ENCODE measurements at places on chromosomes 16 and 17.

DNA sequence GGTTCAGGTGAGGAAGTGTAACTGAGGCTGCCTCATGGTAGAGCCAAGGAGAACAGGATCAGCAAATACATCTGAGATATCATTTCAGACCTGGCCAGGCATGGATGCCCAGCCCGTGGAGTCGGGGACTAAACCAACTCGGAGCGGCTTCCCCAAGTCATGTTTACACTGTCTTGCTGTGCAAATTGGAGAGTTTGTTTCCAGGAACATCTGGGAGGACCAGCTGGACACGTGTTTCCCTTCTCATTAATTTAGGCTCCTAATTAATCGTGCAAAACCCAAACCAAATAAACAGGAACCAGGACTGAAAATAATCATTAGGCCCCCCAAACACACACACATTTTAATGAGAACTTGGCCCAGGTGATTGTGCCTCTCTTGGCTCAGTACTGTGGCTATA is 70.9 kb upstream of the SALL1 start:
- no peak for DNase-seq

- DNase-seq: peak; percentile 31
Measured at GRCh38 chr17:49494986-49495841, at the start of gene NGFR. Gene NGFR (plus strand): TSS chr17:49495293. CDS start chr17:49495418, 125 bp downstream.

DNA sequence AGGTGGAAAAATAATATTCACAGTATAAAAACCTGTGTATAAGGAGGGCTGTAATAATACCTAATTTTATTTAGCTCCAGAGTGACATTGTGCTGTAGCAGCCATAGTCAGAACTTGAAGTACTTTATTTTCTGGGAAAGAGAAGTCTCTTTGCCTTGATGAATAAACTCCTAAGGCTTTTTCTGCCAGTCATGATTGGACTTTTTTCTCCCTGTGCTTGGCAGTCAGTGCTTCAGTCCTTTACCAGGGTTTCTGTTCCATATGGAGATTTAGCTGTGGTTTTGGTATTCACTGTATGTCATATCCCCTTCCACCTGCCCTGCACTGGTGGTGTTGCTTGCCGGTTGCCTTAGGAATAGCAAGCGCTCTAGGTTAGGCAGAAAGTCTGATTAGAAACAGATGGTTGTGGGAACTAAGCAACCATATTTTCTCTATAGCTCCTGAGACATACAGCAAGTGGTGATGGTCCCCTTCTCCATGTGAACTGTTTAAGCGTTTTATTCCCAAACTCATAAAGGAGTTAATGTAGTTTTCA is 24.7 kb downstream of the DDX42 start:
- no peak for DNase-seq

- DNase-seq: no peak
Measured at GRCh38 chr16:67767953-67768352, 38.4 kb downstream of the RANBP10 start.

DNA sequence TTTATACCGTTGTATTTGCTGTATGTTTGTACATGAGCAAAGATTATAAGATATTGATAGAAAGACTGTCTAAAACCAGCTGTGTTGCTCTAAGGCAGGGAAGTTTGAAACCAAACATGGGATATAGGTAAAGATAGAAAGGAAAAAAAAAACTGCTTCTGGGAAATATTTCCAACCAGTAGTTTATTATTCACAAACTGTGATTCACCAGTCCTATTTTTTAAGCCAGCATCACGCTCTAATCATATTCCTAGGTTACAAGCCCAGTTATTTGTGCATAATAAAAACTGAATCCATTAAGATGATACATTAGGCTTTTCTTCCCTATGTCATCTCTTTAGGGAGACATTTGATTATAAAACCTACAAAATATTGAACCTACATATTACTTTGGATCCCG is 4.0 kb downstream of the ERN1 start:
- DNase-seq: no peak

- DNase-seq: peak; percentile 31
Measured at GRCh38 chr17:17305281-17305801, 2.2 kb downstream of the NT5M start.

DNA sequence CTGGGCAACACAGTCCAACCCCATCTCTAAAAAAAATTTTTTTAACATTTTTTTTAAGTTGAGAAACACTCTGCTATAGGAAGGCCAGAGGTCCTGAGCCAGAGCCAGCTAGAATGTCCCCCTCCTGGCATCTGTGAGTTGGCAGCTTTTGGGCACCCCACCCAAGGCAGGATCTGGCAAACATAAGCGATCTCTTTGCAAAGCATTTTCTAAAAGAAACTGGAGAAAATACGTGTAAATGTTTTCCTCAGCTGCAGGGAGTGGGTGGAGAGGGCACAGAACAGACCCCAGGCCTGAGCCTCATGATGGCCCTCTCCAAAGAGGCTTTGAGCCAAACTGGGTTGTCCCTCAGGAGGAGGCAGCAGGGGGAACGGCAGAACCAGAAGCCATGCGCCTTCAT is 11.7 kb downstream of the CAVIN1 start:
- no peak for DNase-seq

DNA sequence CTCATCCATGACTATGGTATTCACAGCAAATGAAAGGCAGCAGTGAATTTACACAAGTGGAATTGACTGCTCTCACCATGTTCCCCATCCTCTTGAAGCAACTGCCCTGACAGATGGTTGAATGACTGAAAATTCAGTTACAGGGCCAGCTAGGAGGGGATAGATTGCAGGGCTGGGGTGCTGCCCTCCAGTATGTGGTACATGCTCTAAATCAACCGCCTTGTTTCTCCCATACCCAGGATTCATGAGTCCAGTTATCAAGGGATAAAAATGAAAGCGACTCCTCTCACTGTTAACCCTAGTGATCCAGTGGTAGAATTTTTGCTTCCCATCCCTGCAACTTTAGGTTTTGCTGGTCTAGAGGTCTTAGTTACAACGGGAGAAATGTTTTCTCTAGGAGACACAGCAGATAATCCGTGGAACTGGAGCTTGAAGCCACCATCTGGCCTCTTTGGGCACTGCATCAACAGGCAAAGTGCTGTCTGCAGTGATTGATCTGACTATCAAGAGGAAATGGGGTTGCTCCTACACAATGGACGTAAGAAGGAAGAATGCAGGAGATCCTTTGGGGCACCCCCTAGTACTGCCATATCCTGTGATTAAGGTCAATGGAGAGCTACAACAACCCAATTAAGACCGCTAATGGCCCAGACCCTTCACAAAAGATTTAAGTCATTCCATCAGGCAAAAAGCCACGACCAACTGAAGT is 32.0 kb downstream of the SCPEP1 start:
- DNase-seq: peak; percentile 41

DNA sequence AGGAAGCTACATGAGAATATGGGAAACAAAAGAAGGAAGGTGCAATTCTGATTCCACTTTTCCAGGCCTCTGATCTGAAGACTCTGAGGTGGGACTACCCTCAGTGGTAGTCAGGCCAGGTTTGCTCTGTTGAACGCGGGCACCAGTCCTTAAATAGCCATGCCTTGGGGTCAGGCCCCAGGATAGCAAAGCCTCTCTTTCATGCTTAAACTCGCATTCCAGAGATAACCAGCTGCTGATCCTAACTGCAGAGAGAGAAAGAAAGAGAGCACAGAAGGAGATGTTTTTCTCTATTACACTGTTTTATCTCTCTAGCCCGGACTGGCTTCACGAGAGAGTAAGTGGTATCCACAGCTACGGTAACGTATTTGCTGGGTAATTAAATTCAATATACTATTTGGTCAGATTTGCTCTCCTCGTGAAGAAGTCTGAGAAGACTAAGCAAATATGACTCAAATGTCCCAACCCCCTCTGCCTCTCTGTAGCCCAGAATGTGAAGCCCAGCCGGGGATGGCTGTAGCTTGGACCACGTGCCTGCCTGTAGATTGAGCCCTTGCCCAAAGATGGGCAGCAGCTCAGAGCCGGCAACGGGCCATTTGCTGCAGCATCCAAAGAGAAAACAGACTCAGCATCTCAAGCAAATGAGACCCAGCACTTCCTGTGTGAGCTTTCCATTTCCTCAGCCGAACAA is 122.2 kb downstream of the SMG6 start:
- no peak for DNase-seq

DNA sequence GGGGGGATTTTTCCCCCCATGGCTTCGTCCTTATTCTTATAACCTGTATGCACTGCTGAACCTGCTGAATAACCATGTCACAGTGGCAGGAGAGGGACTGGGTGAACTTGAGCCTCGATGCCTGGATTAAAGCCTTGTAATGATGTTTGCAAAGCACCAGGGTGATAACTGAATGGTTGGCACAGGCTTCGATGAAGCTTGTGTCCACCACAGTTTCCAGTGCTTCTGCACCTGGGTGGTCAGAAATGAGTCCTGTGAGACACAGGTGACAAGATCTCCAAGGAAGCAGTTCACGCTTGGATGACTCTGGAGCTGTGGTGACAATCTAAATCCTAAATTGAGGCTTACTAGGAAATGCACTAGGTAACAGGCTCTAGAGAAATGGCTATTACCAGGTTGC is 729.3 kb downstream of the MAF start:
- DNase-seq: no peak

- no peak for DNase-seq
Measured at GRCh38 chr17:57570724-57571344, 174.3 kb downstream of the CCDC182 start.

DNA sequence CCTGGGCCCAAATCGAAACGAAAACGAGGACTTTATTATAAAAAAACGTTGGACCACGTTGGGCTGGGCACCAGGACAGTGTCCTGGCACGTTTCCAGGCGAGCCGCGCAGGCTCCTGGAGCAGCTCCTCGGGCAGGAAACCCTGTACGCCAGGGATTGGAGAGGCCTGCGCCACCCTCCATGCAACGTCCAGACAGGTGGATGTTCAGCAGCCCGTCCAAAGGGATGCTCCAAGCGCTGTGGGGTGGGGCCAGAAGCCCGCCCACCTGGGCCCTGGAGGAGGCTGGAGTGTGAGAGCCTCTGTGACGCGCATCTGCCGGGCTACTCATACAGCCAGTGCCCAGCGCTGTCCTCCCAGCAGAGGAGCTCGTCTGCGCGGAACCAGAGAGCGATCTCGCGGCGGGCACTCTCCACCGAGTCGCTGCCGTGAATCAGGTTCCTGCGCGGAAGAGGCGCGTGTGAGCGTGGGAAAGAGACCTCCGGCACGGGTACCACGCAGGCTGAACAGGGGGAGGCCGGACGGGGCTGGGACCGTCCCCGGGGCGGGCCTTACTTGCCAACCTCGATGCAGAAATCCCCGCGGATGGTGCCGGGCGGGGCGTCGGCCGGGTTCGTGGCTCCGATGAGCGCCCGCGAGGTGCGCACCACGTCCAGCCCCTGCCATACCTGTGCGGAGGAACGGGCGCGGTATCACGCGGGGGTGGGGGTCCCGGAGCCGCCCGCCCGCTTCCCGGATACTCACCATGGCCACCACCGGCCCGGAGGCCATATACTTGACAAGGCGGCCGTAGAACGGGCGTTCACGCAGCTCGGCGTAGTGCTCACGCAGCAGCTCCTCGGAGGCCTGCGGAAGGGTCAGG is 785 bp downstream of the NME3 start:
- peak; percentile 17 for DNase-seq

DNA sequence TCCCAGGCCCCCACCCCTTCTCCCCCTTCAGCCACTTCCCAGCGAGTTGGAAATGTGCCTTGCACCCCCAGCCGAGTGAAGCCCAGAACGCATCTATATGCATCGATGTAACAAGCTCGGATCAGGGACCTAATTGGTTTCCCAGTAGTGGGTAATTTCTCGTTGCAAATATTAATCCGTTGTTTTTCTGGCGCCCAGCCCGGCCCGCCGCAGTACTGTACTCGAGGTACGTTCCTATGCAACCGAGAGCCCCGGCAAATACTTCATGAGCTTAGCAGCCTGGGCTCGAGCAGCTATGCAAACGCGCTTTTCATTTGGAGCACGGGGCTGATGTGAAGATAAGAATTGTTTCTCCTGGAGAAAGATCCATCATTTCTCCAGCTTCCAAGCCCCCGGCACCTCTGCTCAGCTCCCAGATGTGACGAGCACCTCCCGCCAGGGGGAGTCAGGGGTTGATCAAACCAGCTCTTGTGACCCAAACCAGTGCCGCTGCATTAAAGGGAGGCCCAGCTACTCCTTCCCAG is 229.8 kb downstream of the KATNIP start:
- DNase-seq: no peak

- peak; percentile 51 for DNase-seq
Measured at GRCh38 chr17:57783338-57783742, 38.2 kb upstream of the CCDC182 start.

GRCh38 chr16:81863630-81864352 is 84.7 kb downstream of the PLCG2 start:
- DNase-seq: no peak

GRCh38 chr17:20797292-20797691 is 217.8 kb downstream of the CDRT15L2 start:
- no peak for DNase-seq

DNA sequence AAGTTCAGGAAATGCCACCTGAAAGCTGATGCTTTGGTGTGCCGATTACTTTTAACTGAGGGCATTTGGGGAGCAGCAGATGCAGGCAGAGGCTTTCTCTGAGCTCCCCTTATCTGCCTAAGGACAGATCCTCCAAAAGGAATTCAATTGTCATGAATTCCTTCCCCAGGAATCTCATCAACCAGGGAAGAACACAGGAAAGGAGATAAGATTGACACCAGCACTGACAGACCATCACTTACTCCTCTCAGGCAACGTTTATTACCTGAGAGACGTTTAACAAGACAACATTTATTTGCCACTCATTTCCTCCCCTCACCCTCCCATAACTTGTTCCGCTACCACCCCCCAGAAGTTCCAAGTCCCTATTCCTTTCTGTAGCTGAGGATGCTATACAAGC is 17.6 kb upstream of the CDRT4 start:
- DNase-seq: no peak

GRCh38 chr17:40978575-40979151 is 5.5 kb downstream of the KRT40 start:
- no peak for DNase-seq

DNA sequence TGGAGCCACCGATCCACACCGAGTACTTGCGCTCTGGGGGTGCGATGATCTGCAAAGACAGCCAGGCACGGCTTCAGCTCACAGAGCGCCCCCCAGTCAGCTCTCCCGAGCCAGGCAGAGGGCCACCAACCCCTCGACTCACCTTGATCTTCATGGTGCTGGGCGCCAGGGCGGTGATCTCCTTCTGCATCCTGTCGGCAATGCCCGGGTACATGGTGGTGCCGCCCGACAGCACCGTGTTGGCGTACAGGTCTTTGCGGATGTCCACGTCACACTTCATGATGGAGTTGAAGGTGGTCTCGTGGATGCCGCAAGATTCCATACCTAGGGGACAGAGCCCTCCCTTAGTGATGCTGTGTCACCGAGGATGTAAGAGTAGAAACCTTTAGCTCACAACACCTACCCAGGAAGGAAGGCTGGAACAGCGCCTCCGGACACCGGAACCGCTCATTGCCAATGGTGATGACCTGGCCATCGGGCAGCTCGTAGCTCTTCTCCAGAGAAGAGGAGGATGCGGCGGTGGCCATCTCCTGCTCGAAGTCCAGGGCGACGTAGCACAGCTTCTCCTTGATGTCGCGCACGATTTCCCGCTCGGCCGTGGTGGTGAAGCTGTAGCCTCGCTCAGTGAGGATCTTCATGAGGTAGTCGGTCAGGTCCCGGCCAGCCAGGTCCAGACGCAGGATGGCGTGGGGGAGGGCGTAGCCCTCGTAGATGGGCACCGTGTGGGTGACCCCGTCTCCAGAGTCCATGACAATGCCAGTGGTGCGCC is 1.6 kb downstream of the ACTG1 start:
- DNase-seq: peak; percentile 23

- DNase-seq: no peak
Measured at GRCh38 chr16:49281843-49282642, 405 bp upstream of the CBLN1 start.
